GM13976 (cell line): ENCODE measurements at places on chromosomes 6 and 20.

DNA sequence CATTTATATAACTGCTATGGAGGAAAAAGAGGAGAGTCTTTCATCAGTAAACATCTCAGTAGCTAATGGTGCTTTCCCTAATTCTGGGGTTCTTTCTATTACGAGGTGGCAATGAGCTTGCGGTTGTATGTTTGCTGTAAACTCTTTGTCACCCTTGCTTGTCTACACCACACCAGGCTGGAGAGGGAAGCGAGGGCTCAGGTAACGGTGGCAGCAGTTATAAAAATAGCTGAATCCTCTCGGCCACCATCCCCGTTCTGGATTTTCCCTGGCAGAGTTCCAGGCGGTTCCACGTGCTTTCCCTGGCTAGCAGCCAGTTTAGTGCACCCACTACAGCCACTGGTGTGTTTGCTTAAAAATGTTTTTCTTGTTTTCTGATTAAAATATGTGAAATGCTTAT is 39.0 kb downstream of the MAS1 start:
- peak; percentile 22 for DNase-seq

- DNase-seq = no peak
Measured at GRCh38 chr6:9523462-9523861, 891.4 kb downstream of the TFAP2A start.

DNA sequence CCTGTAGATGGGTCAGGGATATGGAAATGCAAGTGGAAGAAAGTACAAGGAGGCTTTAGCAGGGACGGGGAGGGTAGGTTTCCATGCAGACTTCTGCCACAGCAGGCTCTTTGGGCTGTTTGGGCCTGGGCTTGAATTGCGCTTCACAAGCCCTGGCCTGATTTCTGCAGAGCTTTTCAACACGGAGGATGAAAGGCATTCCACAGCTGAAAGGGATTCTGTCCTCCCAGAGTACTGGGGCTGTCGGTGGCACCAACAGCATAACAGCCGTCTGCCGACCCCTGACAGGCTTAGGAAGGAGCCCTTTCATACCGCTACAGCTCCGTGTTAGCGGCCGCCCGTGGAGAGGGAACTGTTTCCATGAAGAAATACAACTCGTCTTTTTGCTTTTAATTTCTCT is 22.9 kb upstream of the TBC1D7 start:
- no peak for DNase-seq

- no peak for DNase-seq
Measured at GRCh38 chr20:57589728-57590484, 29.0 kb downstream of the PCK1 start.

GRCh38 chr20:44437497-44437896 is 38.2 kb upstream of the TTPAL start:
- no peak for DNase-seq

- no peak for DNase-seq
Measured at GRCh38 chr6:53089948-53090347, 24.7 kb downstream of the FBXO9 start.

- no peak for DNase-seq
Measured at GRCh38 chr6:72031471-72031870, 145.1 kb downstream of the RIMS1 start.

- DNase-seq = no peak
Measured at GRCh38 chr6:40582892-40583291, 4.3 kb downstream of the LRFN2 start.

DNA sequence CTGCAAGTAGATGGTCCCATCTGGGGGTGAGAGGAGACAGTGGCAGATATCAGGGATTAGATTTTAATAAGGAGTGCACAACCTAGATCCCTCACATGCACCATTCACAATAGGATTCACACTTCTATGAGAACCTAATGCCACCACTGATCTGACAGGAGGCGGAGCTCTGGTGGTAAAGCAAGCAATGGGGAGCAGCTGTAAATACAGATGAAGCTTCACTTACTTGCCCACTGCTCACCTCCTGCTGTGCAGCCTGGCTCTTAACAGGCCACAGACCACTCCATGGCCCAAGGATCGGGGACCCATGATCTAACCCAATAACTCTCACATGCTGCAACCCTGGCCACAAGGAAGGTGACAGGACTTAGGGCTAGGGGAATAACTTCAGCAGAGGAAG is 75.4 kb downstream of the ZNF133 start:
- DNase-seq = no peak

DNA sequence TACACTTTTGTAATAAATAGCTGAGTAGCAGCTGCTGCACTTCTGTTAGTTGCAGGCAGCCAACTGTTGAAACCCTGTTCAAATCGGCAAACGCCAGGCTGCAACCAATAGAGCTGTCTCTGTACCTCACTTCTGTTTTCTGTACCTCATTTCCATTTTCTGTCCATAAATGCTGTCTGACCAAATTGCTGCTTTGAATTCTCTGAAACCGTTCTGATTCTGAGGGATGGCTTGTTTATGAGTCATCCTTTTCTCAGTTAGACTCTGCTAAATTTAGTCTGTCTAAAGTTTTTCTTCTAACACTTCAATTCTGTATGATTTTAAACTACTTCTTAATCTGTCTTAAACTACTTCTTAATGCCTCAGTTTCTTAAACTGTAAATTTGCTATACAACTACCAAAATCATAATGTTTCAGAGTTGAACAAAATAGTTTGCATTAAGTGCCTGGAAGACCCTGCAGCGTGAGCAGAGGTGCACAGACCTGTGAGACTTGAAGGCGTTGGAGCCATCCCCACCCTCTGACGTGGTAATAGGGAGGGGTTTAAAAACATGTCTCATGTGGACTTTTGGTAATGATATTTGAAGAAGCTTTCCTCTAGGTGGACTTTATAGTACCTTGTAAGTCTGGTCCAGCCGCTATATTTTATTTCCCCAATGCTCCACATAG is 9.6 kb downstream of the BTNL2 start:
- peak; percentile 59 for DNase-seq

GRCh38 chr6:6243846-6244245 is 76.6 kb downstream of the F13A1 start:
- DNase-seq = no peak

- no peak for DNase-seq
Measured at GRCh38 chr6:112590326-112590725, 243.2 kb downstream of the RFPL4B start.

DNA sequence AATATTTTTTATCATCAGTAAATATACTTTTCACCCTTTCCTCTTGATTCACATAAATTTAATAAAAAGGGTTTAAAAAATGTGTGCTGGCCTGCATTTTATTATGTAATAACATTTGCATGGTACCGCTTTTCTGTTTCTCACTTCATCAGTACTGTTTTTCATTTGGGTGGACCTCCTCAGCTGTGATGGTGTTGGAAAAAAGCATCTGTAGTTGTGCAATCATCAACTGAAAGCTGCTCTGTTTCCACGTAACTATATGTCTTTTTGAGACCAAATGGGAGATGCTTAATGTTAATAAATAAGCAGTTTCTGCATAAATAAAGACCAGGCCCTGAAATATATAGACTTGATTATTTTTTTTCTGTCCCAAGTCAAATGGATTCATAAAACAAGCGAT is 31.6 kb upstream of the CENPW start:
- no peak for DNase-seq

DNA sequence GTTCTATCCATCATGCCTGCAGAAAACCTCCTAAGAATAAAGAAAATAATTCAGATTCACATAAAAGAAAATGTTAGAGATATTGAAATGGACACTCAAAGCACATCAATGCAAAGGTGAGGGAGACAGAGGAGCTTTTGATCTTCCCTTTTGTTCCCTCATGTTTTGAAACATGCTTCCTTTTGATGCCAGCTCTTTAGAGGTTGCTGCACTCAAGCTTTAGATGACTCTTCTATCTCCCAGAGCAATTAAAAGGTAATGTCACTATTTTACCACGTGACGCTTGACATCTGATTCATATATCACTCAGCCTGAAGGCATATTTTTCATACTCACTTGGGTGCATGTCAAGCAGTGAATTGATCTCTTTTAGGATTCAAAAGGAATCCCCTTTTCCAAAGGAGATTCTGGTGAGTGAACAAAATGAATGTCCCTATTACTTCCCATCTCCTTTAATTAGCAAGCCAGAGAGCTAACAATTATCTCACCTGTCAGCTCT is 1026.7 kb downstream of the KIF16B start:
- no peak for DNase-seq

DNA sequence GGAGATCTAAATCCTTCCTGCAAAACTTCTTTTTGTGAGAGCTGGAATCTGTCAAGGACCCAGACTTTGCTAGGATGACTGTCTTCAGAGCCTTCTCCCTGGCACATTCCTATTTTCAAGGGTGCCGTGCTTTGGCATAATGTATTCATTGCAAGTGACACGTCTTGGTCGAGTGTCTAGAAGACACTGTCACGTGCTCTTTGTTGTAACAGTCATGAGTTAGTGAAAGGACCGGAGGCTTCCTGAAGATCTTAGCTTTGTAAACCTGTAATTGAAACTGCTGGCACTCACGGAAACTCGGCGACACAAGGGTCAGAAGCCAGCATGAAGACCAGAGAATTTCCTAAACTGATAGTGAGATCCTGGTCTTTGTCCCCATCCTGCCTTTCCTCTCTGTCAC is 19.7 kb upstream of the TAGAP start:
- no peak for DNase-seq

DNA sequence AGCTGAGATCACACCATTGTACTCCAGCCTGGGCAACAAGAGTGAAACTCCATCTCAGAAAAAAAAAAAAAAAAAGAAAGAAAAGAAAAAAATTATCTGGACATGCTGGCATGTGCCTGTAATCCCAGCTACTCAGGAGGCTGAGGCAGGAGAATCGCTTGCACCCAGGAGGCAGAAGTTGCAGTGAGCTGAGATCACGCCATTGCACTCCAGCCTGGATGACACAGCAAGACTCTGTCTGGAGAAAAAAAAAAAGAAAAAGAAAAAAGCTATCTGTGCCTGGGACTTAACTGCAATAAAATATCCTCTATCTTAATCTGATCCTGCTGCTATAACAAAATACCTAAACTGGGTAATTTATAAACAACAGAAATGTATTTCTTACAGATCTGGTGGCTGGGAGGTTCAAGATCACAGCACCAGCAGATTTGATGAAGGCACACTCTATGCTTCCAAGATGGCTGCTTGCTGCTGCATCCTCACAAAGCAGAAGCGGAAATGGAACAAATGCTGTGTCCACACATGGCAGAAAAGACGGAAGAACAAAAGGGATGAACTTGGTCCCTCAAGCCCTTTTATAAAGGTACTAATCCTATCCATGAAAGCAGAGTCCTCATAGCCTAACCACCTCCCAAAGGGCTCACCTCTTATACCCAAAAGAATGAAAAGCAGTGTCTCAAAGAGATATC is 273.3 kb upstream of the JARID2 start:
- no peak for DNase-seq

- DNase-seq = no peak
Measured at GRCh38 chr6:34374508-34374907, 18.0 kb downstream of the NUDT3 start.

DNA sequence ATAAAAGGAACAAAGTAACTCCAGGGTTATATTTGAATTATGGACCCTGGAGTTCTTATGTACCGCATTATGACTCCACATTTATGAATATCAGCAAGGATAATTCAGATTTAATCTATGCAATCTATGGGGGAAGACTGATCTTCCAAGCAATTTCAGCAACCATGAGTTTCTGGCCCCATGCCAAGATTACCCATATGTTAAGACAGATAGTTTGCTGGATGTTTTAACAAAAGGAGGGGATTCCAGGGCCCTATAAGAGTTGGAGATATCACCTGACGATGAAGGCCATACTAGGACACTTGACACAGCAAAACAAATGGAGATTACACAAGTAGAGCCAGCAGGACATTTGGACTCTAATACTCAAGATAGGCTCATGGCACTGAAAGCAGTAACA is 45.9 kb upstream of the PLN start:
- DNase-seq = no peak

DNA sequence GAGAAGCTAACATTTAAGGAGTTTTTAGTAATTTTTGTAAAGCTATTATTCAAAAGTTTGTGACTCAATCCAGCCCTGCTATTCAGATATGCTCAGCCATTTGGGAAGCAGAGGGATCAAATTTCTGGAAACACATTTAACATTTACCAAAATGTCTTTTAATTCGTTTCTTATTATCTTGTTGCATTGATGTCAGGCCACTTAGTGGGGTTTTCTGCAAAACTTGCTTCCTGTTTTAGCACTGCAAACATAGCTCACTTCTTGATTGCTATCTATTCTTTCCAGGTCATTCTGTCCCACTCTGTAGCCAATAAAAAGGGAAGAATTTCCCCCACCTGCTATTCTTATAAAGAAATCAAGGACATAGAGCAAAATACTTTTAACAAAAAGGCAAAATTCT is 176.9 kb upstream of the SUPT3H start:
- no peak for DNase-seq

DNA sequence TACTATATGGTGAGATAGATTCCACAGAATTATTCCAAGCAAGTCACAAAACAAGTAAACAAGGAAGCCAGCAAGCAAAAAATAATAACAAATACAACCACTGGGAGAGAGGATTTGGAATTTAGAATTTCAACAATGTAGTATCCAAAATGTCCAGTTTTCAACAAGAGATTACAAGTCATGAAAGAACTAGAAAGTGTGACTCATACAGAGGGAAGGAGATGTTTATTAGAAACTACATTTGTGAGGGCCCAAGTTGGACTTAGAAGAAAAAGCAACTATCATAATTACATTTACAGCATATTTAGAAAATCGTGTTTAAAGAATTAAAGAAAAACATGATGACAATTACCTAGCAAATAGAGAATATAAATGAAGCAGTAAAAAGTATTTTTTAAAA is 494.6 kb upstream of the ID4 start:
- DNase-seq = no peak

GRCh38 chr6:132785936-132786335 is 12.5 kb downstream of the SLC18B1 start:
- no peak for DNase-seq

DNA sequence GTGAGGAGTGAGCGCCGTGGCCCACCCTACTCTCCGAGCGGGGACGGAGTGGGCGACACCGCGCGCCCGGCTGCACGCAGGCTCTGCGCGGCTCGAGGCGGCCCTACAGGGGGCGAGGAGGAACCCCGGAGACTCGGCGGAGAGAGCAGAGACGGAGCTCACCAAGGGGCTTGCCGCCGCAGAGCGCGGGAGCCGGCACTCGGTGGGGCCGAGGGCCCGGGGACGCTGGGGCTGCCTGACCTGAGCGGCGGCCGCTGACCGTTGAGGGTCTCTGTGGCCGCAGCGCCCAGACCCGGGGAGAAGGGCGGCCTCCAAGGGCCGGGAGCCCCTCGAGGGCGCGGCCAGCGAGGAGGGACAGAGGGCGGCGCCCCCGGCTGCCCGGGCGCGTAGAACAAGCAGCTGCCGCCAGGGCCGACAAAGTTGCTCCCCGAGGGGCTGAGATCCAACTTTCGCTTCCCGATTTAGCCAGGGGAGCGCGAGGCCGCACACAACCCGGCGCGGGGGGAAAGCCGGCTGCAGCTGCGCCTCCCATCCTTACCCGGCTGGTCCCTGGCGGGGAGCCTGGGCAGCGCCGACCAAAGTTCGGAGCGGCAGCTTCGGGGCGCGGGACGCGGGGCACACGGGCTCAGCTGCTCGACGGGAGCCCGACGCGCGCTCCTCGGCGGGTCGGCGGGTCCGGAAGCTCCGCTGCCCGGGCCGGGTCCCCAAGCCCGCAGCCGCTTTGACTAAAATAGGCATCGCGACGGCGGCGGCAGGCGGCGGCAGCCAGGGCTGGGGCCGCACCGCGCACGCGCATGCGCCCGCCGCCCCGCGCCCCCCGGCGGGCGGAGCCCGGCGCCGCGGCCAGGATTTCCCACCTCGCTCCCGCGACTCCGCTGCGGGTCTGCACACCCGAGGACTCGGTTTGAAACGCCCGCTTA is 43.1 kb downstream of the POPDC3 start:
- peak; percentile 68 for DNase-seq

- no peak for DNase-seq
Measured at GRCh38 chr6:105880030-105880492, 206.1 kb upstream of the PRDM1 start.
